ENCODE measurements at places on chromosomes 5 and 9.
A peak's percentile ranks its signal among the peaks of the same experiment; 100 is the strongest.

GRCh38 chr5:115813719-115814118, 2.7 kb downstream of the CDO1 start:
- DNase-seq, result no peak

- no peak for DNase-seq
Measured at GRCh38 chr9:22363421-22363887, 83.2 kb upstream of the DMRTA1 start.

GRCh38 chr9:108569624-108570023, 286.2 kb downstream of the ACTL7B start:
- DNase-seq, result no peak

GRCh38 chr5:38112938-38113337, 145.4 kb upstream of the EGFLAM start:
- DNase-seq, result no peak

DNA sequence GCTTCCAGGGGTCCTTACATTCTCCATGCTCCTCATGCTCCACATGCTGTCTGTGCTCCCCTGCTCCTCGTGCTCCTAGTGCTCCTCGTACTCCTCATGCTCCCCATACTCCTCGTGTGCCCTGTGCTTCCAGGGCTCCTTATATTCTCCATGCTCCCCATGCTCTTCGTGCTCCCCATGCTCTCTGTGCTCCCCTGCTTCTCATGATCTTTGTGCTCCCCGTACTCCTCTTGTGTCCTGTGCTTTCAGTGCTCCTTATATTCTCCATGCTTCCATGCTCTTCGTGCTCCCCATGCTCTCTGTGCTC, 51.9 kb downstream of the TRIP13 start:
- no peak for DNase-seq

DNA sequence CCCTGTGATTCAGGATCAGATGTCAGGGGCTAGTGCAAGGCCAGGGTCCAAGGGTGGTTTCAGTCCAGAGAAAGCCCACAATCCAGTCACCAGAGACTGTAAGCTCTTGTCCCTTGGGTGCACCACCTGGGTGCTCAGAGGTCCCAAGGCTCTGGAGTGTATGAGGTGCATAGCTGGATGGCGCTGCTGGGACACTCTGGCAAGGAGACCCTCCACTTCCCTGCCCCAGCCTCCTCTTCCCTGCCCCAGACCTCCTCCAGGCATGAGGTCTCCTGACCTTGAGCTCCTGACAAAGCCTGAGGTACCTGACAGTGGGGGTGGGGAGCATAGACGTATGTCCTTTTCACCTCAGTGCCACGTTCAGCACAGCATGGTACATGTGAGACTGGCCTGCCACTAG, 7.0 kb downstream of the CSF2 start:
- DNase-seq, result no peak

DNA sequence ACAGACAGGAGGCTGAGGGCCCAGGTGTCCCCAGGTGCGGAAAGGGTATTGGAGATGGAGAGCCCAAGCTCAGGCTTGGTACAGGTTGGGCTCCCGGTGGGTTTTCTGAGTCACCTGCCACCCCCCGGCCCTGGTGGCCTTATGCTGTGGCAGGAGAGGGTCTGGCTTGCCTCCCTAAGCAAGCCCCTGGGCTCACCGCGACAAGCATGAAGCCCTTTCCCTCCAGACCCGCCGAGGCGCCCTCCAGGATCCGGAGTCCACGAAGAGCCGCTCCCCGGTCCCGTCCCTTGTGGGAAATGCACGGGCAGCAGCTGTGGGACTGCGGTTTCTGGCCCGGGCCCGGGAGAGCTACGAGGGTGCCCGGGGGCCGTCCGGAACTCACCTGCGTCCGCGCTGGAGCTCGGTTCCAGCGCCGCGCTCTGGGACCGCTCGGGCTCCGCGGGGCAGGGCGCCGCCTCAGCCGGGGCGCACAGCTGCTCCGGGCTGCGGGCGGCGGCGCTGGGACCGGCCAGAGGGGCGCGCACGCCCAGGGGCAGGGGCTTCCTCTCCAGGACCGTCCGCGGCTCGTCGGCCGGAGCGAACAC, 757 bp downstream of the SAPCD2 start:
- no peak for DNase-seq

DNA sequence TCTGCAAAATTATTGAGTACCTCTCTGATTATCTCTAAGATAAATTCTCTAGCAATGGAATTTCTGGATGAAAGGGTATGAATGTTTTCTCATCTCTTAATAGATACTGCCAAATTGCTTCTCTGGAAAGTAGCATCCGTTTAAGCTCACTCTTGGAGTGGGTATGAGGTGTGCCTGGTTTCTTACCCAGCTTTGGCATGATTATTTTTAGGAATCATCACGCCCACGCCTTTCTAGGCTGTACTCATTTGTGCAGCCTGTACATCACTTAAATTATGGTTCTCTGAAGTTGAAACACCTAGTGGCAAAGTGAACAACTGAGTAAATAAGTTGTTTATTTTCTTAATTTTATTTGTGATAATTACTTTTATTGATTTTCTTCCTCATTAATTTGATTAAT, 156.5 kb upstream of the IL12B start:
- DNase-seq, result no peak

- no peak for DNase-seq
Measured at GRCh38 chr5:73114044-73114688, 6.2 kb upstream of the TMEM171 start.

DNA sequence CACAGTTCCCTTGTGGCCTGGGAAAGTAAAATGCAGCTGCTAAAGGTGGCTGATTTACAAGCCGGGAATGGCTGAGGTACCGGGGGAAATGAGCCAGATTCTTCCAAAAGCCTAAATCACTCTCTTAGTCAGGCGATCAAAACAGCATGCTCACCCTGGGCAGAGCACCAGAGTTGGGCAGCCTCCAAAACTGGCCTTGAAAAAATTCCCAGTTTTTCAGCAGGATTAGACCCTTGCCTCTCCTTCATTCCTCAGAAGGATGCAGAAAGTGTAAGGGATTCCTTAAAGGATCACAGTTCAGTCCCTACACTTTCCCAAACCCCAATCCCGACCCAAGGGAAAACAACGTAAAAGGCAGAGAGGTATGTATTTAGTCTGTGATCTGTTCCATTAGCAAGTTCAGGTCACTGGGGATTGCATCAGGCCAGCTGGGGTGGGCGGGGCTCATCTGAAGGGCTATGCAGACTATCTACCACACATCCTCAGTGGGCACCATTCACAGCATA, 16.9 kb downstream of the TMEM174 start:
- no peak for DNase-seq

DNA sequence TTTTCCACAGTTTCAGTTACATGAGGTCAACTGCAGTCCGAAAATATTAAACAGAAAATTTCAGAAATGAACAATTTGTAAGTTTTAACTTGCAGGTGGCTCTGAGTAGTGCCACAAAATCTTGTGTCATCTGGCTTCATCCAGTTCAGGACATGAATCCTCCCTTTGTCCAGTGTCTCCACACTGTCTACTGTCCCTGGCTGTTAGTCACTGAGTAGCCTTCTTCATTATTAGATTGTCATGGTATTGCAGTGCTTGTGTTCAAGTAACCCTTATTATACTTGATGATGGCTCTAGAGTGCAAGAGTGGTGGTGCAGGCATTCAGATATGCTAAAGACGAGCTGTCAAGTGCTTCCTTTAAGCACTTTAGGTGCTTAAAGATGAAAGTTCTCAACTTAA, 65.3 kb downstream of the CFAP95 start:
- no peak for DNase-seq

GRCh38 chr9:13532407-13532806, 252.9 kb upstream of the MPDZ start:
- DNase-seq, result no peak

DNA sequence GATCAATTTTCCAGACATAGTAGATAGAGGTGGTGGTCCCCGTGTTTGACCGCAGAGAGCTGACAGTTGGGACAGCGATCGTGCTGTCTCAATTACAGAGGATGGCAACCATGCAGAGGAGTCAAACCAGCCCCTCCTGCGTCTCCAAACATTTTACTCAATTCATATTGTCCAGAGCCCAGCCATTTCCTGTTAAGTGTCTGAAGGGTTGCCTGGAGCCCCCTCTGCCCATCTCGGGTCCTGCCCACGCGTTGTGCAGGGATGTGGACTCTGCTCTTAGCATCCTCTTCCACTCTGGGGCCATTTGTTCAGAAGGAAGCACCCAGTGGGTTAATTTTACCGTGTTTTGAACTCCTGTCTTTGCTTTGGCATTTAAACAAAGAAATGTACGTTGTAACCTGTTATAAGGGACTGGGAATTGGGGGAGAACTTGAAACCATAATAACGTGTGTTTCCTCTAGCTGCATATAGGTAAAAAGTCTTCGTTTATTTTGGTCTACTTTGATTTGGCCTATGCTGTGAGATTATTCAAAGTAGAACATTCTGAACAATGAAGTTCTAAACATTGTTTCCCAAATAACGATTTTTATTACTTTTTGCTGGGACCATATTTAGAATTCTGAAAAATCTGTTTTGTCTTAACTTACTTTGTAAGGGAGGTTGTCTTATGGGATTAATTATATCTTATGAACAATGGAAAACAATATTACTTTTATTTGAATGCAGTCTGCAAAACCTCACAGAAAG, 876 bp downstream of the EGFLAM start:
- no peak for DNase-seq

DNA sequence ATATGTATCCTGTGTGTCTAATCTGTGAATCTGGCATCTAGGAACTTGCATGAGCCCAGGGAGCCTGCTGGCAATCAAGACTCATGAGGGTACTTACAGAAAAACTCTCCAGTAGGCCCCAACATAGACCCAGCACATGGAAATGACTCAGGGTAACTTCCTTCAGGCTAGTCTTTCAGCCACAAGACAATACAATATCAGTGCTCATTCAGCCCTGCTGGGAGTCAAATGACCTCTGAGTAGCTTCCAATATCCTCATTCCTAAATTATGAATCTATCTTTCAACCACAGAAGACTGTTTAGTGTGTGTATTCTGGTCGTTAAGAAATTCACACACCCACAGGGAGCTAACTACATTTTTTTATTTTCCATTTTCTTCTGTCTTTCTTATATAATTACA, 1273.0 kb downstream of the EFNA5 start:
- peak; percentile 86 for DNase-seq

DNA sequence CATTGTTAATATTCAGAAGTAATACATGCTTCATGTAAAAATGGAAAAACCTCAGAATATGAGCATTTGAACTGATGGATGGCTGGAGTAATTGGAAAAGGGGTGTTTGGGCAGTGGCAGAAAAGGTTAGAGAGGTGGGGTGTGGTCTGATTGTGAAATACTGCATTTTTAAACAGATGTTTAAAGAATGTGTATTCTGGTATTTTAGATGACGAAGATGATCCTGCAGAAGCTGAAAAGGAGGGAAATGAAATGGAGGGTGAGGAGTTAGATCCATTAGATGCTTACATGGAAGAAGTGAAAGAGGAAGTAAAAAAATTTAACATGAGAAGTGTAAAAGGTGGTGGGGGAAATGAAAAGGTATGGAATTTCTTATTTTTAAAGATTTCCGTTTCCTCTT, 18.8 kb downstream of the DDX46 start:
- DNase-seq, result no peak

DNA sequence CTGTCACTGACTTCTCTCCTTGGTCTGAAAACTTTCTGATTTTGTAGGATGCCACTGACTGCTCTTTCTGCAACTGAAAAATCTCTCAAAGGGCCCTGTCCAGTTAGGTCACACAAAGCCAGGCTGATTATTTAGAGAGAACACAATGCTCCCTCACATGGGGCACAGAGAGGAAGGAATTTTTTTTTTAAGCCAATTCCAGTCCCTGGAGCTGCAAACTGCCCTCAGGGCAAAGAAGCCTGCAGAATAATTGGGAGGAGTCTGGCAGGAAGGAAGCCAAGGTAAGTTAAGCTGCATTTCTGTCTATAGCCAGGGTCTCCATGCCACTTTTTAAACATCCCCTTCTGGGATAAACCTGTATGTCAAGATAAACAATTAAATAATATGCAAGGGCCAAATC, 305.5 kb downstream of the ZSWIM6 start:
- DNase-seq, result no peak
